Kidney (tissue), 22 donors: ENCODE measurements at places on chromosomes 2 and 18. TPM values are rescaled to one million over a fixed set of nuclear protein-coding genes. Genes with fewer than 3 reads are reported as not detected.

AQP12A gene
- not detected for total RNA-seq

SCN9A gene
- 5.3 TPM for total RNA-seq

IL36B gene
- not detected for total RNA-seq

- no peaks in the 10 kb centered on the region for H3K27me3 ChIP-seq
- H3K4me3 ChIP-seq, result no peak overlapping the region
- DNase-seq, result peak; percentile 34
Observed at GRCh38 chr2:197803033-197803444, 1.4 kb upstream of the PLCL1 start.

GRCh38 chr2:47631306-47631705, 151.6 kb upstream of the MSH6 start:
- no peak overlapping the region for H3K27ac ChIP-seq
- H3K36me3 ChIP-seq, result no peaks in the 10 kb centered on the region
- H3K27me3 ChIP-seq, result no peaks in the 10 kb centered on the region
- DNase-seq, result no peak
- no peak overlapping the region for H3K4me3 ChIP-seq

DNA sequence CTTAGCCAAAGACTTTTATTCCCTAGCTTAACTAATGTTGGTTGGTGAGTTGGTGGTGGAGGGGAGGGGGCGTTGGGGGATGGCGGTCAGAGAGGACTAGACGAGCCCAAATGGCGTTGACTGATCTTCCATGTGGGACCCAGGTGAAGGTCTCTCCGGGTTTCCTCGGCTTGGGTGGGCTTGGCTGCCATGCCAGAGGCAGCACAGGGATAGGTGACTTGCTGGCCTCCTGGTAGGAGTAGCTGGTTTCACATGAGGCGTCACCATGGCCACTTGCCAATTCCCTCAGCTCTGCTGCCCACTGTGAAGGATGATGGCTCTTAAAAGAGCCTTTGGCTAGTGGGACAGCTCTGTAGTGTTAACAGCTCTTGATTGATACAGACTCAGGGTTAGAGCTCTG, 1337.0 kb upstream of the FAM98A start:
- no peak overlapping the region for H3K27ac ChIP-seq
- H3K4me3 ChIP-seq, result no peak overlapping the region
- no peaks in the 10 kb centered on the region for H3K36me3 ChIP-seq
- H3K27me3 ChIP-seq, result no peaks in the 10 kb centered on the region
- no peaks in the 10 kb centered on the region for H3K4me1 ChIP-seq
- DNase-seq, result peak; percentile 39
